ENCODE measurements at places on chromosomes 12 and 14.
A peak's percentile ranks its signal among the peaks of the same experiment; 100 is the strongest.

- DNase-seq, result no peak
These were observed 583.6 kb downstream of the GALC start for GRCh38 chr14:87409393-87409792.

DNA sequence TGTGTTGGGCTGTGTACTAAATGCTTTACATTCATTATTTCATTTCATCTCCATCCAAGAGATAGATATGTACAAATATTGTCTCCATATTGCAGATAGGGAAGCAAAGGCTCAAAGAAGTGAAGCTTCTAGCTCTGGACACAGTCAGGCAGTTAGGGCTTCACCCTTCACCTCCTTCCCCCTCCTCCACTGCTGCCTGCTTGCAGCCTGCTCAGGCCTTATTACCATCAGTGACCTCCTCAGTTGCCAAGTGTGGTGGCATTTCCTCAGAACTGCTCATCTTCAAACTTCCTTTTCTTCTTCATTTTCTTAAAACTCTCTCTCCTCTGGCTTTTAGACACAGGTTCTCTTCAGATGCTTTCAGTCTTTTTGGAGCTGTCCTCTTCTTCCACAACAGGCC is 4.7 kb upstream of the GPATCH2L start:
- no peak for DNase-seq

DNA sequence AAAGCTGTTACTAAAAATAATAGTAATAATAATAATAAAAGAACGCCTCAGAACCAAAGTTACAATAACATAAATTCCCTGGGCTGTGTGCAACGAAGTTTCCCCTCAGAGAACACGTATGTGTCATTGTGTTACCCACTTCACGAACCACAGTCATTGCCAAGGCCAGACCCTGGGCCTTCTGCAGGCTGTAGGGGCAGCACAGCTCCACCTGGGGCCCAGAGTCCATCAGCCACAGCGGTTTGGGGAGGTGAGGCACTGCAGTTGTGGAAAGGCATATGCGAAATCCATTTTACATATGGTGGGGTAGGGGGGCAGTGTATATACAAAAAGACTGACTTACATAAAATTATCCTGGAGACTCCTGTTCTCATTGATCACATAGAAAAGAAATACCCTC is 56.1 kb downstream of the ESR2 start:
- DNase-seq, result no peak

GRCh38 chr14:21612324-21612723 is 22.4 kb downstream of the OR10G2 start:
- no peak for DNase-seq

- DNase-seq, result no peak
These were observed 34.5 kb downstream of the USP44 start for GRCh38 chr12:95516757-95517156.

DNA sequence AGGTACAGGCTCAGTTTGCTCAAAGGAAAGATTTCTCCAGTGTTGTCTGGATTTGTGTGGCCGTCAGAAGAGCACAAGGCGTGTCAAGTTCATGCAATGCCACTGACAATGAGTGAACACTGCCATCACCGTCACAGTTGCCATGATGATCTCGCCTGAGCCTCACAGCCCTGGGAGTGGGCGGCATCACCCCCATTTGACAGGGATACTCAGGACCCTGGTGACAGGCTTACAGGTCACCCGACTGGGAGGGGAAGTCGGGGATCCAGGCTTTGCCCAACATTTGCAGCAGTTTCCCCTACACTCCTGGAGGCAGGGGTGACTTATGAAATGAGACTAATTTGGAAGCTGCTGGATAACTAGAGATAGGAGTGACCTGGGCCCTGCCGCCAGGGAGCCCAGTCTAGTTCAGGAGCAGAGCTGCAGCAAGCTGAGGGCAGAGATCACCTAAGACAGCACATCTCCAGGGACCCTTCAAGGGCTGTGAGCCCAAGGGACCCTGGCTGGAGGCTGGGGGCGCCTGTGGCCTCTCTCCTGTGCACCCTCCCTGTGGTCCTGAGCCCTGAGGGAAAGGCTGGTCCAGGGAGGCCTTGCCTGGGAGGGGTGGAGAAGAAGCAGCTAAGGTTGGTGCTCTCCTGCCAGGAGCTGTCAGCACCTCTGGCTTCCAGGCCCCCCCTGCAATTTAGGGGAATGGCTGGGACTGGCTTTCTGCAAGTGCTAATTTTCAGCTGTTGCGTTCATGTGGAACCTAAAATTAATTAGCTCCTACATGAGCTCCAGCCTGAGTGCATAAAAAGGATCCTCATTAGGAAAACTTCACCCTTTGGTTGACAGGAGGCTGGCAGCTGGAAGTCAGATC is 32.4 kb upstream of the BEGAIN start:
- peak; percentile 22 for DNase-seq

DNA sequence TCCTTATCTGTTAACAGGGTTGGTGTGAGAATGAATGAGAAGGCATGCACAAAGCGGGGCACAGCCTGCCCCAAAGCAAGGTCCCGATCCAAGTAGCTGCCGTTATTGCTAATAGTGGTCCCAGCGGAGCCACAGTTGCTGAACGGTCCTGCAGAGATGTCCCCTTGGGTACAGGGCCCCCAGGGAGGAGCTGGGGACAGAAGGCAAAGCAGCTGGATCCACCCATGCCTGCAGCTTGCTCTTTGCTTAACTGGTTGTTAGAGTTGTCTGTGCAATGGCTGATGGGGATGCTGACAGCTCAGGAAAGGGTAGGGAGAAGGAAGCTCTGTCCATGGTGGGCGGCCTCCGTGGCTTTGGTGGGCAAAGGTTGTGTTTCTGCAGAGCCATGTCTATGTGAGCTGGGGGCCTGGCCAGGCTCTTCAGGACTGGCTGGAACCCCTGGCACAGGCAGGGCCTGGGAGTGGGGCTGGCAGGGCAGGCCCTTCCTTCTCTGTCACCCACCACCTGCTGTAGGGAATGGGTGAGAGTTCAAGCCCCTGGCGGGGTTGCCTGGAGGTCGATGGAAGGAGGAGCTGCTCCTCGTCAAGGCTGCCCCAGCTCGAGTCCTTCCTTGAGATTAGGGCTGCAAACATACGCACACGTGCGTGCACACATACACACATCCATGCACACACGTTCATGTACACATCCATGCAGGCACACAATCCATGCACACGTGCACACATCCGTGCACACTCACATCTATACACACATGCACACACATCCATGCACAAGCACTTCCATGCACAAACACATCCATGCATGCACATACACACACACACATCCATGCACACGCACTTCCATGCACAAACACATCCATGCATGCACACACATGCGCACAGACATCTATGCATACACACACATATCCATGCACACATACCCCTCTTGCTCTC is 35.4 kb downstream of the NOC4L start:
- DNase-seq, result no peak
